Stimulated activated CD8-positive, alpha-beta memory T cell treated with anti-CD3 and anti-CD28 coated beads, Interleukin-7, amount 100 ng/mL, for 4 hours (primary cell): ENCODE measurements at places on chromosomes 4 and X.
A peak's percentile ranks its signal among the peaks of the same experiment; 100 is the strongest.

GRCh38 chrX:107450823-107451509, 1.5 kb downstream of the FRMPD3 start:
- DNase-seq: no peak

DNA sequence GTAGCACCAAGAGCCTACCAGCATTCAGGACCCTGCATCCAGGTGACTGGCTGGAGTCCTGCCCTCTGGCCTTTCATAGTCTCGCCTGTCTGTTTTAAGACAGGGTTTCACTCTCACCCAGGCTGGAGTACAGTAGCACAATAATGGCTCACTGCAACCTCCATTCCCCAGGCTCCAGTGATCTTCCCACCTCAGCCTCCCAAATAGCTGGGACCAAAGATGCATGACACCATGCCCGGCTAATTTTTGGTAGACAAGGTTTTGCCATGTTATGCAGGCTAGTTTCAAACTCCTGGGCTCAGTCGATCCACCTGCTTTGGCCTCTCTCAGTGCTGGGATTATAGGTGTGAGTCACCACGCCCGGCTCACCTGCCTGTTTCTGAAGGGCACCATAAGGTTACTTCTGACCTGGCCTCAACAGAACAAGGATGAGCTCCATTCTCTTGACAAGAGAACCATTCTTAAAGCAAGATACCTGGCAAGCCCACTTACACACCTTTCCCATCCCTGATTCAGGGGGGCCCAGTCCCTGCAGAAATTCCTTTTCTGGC, 6.7 kb downstream of the RPS4X start:
- no peak for DNase-seq

DNA sequence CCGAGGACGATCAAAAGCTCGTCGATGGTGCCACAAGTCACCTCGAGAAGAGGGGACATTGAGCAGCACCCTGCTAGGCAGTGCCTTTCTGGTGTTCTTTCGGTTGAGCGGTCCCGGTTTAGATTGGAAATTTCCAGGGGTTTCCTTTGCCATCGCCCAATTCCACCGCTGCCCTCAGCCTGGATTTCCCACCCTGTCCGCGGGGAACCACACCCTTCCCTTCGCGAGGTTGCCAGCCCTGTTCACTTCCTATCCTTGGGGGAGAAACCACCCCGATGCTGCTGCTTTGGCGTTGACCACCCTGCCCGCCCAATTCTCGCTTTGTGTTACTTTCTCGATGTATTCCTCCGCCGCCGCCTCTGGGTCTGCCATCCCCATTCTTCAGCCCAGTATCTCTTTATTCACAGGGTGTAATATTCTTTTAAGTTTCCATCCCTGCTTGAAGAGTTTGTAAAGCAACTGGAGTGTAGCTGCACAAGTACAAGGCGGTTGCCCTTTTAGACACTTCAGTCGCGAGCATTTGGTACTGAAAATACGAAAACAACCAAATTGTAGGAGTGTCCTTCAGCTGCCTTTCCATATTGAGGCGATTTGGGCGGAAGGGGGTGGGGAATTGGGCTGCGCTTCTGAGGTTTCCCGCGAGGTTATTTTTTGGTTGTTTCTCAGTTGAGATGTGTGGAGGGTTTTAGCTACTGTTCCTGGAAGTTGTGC, 1.1 kb downstream of the OGT start:
- DNase-seq: peak; percentile 56

- no peak for DNase-seq
Observed at GRCh38 chr4:101020956-101021355, 326.4 kb downstream of the PPP3CA start.

DNA sequence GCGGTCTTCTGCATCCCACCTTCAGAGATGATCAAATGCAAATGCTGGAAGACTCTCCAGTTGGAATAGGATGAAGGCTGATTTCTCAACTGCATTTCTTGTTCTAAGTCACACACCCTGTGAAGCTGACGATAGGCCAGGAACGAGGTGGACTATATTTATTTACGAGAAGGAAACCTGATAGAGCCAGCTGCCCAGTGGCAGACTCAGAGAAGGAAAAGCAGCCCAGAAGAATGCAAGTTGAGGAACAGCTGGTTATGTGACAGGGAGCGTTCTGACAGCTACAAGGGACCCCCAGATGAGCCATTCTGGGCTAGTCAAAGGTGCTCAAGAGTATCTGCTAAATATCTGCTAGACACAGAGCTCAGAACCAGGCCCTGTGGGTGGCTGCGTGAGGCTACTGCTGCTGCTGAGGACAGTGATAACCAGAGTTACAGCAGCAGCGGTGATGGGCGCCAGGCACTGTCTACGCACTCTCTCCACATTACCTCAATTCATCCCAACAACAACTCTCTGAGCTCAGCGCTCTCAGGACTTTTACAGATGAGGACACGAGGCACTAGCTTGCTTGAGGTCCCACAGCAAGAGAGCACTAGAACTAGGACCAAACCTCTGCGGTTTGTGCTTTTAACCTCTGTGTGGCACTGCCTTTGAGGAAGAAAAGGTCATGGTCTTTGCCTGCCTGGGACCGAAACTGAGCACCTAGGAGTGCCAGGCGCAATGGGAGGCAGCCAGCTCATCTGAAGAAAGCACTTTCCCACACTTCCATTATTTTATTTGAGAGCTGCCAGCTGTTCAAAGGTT, 69.0 kb downstream of the GATB start:
- DNase-seq: no peak

GRCh38 chr4:166987026-166987425, 247.3 kb downstream of the SPOCK3 start:
- DNase-seq: no peak

- no peak for DNase-seq
Observed at GRCh38 chr4:187577941-187578480, 417.6 kb upstream of the ZFP42 start.

DNA sequence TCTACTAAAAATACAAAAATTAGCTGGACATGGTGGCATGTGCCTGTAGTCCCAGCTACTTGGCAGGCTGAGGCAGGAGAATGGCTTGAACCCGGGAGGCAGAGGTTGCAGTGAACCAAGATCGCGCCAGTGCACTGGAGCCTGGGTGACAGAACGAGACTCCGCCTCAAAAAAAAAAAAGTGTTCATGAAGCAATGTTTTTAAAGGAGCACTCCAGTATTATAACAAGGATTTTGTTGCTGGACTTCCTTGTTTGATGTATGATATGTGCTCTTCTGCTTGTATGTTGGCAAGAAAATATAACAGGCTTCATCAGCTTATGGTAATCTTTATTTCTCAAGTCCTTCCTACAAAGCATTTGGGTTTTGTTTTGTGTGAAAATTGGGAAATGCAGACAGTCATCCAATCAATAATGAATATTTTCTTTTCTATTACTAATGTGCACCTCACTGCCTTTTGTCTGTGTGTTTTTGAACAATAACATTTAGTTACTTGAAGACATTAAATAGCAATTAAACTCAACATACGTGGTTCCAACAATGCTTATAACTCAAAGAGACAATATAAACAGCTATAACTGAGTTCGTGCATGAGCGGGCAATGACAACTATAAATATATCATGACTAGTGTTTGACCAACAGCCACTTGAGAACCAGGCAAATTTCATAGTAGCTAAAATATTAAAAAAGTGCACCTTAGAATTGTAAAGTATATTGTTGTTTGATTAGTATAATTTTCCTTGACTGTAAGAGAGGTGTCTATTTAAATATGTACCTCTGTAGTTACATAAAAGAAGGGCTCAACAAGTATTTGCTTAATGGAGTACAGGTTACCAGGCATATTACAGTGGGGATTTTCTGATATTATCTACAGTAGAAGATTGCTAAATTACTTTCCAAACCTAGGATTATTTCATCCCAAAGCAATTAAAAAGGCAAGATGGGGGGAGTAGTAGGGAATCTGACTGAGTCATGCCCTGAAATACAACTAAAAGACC, 210.7 kb downstream of the PPP3CA start:
- DNase-seq: no peak
